ENCODE measurements at places on chromosomes 6 and 20.
A peak's percentile ranks its signal among the peaks of the same experiment; 100 is the strongest.

- DNase-seq = no peak
These were observed 27.1 kb downstream of the AGPAT4 start for GRCh38 chr6:161246725-161247124.

DNA sequence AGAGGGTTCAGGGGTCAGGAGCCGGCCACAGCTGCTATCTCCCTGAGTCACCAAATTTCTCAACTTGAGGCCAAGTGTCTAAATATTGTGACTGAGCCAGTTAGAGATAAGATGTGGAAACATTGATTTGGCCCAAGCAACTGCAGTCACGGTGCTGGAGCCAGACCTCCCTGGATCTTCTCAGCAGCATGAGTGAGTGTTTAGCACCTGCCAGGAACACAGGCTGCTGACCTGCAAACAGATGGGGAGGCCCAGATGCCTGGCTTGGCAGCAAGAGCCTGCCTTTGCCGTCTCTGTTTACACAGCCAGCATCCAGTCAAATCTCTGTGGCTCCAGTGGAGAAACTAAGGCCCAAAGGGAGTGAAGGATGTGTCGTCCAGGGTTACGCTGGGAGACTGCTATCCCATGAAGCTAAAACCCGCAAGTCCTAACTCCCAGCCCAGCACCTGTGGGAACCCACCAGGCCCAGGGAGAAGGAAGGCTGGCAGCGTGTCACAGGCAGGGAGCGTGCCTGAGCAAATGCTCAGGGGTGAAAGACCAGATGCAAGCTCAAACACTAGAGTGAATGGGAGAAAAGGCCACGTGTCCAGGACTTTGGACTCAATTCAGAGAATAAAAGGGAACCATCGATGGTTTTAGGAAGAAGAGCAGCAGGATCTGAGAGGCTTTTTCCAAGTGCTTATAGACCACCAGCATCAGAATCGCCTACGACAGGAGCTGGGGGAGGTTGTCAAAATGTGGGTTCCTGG is 15.9 kb upstream of the PTGIS start:
- no peak for DNase-seq

DNA sequence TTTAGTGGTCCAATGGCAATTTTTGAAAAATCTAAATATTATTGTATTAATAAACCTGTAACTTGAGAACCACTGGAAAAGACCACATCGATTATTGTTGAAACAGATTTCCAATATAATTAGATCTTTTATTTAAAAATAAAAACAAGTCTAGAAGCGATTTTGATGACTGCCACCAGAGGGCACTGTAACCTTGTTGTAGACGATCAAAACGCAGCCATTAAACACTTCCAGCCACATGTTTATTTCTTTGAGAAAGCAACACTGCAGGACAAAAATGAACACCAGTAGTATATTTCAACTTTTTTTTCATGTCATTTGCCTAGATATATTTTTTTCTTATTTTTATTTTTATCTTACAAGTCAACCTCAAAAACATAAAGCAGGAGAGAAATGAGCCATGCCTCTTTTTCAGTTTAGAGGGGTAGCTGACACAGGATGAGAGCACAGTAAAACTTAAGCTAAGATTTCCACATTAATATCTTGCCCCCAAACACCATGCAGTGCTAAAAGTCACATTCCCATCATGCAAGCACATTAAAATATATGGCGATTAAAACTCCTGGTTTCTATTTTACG is 115.4 kb downstream of the OPRM1 start:
- peak; percentile 84 for DNase-seq

DNA sequence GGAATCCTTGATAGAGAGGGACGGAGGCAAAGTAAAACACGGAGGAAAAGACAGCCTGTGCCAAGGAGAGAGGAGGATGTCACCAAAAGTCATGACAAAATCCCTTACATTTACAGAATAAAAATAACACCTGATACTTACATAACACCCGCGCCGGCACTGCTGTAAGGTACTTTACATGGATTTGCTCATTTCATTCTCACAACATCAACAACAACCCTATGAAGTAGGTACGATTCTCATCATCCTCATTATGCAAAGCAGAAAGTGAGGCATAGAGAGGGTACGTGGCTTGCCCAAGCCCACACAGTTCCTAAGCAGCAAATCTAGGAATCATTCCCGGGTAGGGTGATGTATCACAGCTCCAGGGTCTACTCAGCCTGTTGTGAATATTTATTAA is 67.6 kb upstream of the NFATC2 start:
- no peak for DNase-seq

DNA sequence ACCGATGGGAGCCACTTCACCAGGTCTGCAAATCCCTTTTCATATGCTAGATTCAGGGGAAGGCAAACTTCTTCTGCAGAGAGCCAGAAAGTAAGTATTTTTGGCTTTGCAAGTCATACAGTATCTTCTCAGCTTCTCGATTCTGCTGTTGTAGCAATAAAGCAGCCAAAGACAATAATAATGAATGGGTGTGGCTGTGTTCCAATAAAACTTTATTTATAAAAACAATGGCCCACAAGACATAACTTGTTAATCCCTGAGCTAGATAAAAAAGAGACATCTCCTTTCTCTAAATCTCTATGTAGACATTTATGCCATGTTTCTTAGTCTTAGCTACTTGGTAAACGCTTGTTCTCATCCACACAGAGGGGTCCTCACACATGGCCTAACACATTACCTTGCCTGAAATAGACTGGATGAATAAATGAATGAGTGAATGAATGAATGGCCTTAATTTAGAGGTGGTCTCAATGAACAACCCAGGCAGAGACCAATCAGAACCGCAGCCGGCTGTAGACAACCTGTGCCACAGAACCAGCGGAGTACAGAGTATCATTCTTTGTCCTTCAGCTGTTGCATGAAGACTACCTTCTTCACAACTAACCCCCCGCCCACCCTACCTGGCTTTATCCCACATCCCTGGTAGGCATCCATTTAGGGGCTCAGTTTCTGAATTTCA is 13.5 kb upstream of the PREX1 start:
- no peak for DNase-seq

GRCh38 chr6:133128191-133128590 is 113.0 kb upstream of the EYA4 start:
- no peak for DNase-seq

DNA sequence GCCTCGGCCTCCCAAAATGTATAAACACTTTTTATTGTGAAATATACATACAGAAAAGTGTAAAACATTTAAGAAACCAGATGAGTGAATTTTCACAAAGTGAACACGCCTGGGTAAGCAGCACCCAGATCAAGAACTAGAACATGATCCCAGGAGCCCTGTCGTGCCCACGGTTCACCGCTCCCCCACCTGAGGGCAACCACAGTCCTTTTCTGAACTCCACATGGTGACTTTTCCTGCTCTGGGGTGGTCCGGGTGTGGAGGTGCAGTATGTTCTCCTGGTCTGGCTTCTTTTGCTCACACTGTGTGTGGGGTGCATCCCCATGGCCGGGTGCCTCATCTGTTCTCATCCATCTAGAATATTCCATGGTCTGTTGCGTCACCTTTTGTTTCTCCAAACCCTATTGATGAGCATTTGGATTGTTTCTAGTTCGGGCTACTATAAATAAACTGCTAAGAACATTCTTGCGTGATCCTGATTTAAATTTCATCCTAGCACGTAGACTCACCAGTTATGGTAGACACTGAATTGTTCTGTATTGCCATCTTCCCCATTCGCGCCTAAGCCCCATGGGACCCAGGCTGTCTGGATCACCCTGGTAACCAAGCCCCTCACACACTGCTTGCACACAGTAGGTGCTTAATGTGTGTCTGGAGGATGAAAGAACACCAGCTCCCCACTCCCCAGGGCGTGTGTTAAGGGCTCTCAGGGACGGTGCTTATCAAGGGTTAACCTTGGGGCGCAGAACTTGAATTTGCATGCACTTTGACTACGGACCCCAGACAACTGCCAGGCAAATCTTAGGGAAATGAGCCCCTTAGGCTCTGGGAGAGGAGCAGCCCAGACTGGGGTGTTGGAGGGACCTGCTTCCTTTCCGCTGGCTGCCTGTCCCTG is 56.2 kb downstream of the CTCFL start:
- no peak for DNase-seq

- DNase-seq = peak; percentile 70
These were observed at the start of gene MRPS18A for GRCh38 chr6:43687437-43688347. Gene MRPS18A (minus strand): TSS chr6:43687791. CDS start chr6:43687779, 12 bp downstream.

DNA sequence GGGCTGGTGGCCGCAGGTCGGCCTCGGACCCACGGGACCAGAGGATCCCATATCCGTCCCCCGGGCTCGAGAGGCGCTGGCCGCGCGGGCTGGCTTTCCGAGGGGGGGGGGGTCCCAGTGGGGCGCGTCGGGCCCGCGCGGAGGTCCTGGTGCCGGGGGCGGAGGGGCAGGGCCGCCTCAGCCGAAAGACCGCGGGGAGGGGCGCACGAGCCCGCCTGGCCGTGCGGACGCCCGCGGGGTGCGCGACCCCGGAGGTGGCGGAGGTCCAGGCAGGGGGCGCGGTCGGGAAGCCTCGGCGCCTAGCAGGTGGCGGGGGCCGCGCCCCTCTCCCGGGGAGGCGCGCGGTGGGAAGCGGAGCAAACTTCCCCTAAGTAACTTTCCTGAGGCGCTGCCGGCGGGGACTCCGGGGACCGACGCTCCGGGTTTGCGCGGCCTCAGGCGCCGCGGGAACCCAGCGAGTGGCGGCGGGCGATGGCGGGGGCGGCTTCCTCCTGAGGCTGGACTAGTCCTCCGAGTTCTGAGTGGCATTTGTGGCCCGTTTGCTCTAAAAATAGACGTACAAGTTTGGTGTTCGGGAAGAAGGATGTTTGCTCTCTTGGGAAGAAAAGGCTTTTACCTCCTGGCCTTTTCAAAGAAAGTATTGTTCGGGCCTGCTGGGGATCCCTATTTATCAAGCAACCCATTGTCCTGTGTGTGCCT is 26.5 kb upstream of the BTBD3 start:
- DNase-seq = peak; percentile 65

GRCh38 chr6:154086510-154086909 is 47.5 kb downstream of the OPRM1 start:
- no peak for DNase-seq

DNA sequence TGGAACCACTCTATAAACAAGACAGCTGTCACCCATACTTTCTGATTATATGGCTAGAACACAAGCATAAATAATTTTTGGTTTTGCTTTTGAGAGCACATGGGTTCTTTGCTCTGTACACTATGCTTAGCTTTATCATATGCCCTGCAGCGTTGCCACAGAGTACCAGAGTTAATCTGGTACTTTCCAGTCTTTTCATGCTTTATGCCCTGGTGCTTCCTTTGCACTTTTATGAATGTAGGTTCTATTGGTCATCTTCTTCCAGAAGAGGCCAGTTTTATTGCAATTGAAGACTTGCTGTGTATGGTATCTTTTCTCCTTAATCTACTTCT is 20.8 kb downstream of the SHLD1 start:
- no peak for DNase-seq

- DNase-seq = no peak
These were observed 707.0 kb upstream of the NRSN1 start for GRCh38 chr6:23419046-23419445.

DNA sequence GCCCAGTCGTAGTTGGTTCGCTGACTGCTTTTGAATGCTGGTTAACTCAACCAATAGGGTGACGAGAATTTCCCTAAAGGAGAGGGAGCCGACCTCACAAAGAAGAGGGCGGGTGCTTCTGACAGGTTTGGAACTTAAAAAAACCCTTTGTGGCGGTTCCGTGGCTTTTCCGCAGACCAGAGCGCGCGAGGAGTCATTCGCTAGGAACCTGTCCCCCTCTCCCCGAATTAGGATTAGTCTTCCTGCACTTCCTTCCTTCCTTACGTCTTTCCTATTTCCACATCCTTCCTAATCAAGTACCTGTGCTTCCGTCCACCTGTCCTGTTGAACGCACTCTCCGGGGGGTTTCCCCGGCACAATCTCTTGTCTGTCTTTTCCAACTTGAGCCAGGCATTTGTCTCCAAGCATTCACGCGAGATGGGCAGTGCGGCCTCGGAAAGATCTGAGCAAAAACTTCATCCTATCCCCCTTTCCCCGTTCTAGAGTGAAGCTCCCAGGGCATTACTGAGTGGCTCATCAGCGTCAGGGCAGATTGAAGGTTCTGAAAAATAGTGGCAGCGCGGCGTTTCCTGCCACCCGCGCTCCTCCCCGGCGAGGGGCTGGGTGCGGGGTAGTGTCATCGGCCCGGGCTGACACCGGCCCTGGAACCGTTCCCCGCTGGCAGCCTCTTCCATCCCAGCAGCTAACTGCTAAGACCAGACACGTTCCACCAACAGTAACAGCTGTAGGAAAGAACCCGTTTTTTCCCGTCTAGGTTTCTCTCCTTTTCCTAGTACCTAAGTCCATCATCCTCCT is 1.5 kb upstream of the STXBP5 start:
- DNase-seq = peak; percentile 82

- no peak for DNase-seq
These were observed 300.2 kb downstream of the CLIC5 start for GRCh38 chr6:45715508-45715803.

DNA sequence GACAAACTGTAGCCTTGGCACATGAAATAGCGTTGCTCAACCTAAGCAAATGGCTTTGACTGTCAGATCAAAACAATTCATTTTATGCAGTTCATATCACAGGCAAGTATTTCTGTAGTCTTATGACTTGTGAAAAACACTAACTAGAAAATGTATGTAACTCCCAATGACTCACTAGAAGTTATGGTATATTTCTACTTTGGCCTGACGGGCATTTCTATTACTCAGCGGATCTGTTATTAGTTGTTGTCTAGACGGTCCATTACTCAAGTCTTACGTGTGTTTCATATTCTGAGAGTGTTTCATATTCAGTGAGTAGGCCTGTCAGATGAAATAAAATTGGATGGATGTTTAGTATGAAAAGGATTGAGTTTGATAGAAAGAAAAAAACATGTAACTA is 880.9 kb downstream of the PRIM2 start:
- DNase-seq = no peak

GRCh38 chr20:48158014-48158413 is 372.7 kb upstream of the SULF2 start:
- no peak for DNase-seq

DNA sequence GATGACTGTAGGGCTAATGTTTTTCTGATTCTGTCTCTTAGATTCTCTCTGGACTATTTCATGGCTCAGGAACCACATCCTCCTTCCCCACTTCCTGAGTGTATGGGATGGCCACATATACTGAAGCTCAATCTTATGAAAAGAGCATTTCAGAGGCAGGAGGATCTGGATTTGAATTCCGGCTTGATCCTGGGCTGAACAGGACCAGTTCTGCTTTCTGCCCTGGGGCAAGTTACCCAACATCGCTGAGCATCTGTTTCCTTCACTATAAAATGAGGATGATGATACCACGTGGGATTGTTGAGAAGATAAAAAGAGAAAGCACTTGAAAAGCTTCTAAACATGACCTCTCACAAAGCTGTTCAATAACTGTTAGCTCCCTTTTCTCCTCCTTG is 168.4 kb upstream of the TNFAIP3 start:
- DNase-seq = no peak

GRCh38 chr6:16925461-16925860 is 164.2 kb upstream of the ATXN1 start:
- no peak for DNase-seq
